ENCODE measurements at places on chromosomes 13 and 19.
A peak's percentile ranks its signal among the peaks of the same experiment; 100 is the strongest.

DNA sequence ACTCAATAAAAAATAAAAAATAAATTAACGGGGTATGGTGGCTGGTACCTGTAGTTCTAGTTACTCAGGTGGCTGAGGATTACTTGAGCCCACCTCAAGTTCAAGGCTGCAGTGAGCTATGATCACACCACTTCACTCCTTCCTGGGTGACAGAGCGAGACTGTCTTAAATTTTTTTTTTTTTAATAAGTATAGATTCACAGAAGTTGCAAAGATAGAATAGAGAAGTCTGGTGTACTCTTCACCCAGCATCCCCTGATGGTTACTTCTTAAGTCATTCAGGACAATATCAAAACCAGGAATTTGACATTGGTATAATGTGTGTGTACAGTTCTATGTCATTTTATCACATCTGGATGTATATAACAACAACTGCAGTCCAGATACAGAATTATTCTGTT is 7.7 kb upstream of the CD22 start:
- DNase-seq: no peak

DNA sequence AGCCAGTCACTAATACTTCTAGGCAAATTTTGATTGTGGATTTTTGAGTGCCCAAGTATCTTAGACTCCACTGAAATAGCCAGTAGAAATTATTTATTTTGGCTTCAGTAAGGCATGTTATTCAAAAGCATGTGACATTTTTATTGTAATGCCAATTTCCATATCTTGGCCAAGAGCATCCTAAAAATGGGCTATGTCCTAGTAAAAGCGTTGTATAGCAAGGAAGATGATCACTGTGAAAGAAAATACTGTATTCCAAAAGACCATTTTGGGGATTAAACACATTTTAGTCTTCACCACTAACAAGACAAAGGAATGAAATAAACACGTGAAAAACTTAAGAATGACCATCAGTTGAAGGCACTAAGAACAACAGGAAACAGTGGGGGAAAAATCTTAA is 149.1 kb downstream of the NUFIP1 start:
- no peak for DNase-seq

- DNase-seq: no peak
Observed at GRCh38 chr13:92694047-92694446, 532.6 kb upstream of the GPC6 start.

DNA sequence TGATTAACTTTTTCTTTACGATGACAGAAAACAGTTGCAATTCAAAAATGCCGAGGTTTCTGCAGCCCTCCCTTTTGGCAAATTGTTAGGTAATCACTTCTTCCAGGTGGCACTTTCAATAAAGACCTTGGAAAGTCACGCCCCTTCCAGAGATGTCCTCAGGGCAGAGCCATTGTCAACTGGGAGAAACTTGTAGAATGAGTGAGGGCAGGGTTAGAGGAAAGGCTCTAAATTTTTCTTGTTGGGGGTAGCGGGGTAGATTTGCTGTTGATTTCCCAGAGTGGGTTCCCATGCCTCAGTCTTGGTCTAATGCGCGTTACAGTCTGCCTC is 421.1 kb downstream of the FGF9 start:
- no peak for DNase-seq

DNA sequence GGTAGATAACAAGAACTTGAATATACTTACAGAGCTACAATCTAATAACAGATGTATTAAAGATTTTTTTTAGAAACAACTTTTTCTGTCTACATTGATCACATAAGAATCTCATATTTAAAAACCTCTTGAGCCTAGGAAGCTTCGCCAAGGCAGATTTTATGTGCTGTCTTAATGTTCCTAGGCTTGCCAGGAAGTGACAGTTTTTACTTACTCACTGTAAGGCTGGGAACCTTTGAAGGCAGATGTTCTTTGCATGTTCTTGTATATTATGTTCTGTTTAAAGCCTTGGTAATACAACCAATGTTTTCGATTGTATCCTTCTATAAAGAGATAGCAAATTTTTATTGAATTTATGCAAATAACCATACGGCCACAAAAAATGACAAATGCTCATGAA is 492.7 kb downstream of the GPC5 start:
- DNase-seq: no peak

GRCh38 chr13:51974482-51974881 is 36.8 kb downstream of the ATP7B start:
- no peak for DNase-seq

DNA sequence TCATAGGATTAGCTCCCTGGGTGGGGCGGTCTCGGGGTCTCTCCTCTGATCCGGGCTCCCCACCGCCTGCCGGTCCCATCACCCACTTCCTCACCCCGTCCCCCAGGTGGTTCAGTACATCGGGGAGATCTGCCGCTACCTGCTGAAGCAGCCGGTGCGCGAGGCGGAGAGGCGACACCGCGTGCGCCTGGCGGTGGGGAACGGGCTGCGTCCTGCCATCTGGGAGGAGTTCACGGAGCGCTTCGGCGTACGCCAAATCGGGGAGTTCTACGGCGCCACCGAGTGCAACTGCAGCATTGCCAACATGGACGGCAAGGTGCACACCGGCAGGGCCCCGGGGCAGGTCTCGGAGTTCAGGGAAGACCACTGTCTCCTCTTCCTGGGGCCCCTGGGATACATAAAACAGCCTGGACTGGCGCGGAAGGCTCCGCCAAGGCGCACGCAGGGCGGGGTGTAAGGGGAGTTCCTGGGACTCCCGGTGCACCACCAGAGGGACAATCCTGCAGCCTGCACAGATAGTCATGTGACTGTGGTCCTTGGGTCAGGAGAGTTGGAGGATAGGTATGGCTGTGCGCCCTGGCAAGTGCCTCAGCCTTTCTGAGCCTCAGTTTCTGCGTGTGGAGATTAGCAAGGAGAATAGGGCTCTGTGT is 14.2 kb upstream of the PGLS start:
- no peak for DNase-seq

DNA sequence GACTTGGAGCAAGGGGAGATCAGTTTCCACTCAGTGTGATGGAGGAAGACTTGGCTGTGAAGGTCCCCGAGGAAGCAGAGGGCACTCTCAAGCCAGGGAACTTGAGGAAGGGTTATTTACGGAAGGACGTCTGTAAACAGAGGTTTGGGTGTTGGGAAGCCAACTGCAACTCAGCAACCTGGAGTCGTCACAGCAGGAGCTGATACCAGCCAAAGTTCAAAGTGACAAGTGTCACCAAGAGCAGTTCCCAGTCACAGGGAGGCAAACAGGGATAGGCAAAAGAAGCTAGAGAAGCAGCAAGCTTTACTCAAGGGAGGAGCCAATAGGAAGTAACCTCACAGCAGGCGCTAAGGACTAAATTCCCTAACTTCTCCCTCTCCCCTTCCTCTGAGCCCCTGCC is 205.5 kb downstream of the EFNB2 start:
- no peak for DNase-seq

GRCh38 chr19:49920624-49921363 is 8.2 kb upstream of the ATF5 start:
- no peak for DNase-seq

DNA sequence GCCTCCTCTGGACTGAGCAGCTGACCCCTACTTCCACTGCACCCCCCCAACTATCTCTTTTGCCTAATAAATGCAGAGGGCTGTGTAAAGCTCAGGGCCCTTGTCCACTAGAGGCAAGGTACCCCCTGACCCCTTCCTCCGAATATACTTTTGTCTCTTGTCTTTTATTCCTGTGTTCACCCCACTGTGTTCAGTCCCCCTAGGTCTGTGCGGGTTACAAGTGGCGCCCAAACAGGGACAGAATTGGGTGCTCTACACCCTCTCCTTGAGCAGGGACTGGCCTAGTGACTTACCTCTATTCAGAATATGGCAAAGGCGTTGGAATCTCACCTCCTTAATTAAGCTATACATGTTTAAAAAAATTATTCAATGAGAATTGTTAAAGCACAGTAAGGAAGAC is 15.0 kb downstream of the ZNF350 start:
- no peak for DNase-seq

DNA sequence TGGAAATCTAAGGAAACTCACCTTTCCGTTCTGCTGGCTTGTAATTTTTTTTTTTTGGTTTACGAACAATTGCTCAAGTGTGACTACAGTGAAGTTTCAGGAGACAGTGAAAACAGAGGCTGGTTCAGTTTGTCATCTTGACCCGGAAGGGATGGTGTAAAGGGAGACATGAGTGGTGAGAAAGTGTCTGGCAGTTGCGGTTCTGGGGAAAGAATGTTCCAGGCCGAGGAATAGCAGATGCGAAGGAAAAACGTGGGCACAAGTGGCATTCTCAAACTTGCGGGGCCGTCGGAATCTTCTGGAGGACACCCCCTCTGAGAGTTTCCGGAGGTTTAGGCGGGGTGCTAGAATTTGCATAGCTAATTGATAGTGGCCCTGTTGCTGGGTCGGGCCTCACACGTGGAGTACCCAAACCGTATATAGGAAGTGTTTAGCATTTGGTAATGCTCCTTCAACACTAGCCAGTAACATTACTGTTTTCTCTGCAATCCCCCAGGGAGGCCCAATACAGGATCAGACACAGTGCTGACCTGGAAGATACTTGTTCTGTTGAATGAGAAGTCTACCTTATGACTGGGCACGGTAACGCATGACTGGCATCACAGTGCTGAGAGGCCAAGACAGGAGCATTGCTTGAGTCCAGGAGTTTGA is 2.8 kb upstream of the TNFSF9 start:
- no peak for DNase-seq

GRCh38 chr19:19192910-19193423 is 909 bp downstream of the RFXANK start:
- no peak for DNase-seq

GRCh38 chr19:37304190-37304883 is 66.6 kb upstream of the ZNF527 start:
- no peak for DNase-seq

DNA sequence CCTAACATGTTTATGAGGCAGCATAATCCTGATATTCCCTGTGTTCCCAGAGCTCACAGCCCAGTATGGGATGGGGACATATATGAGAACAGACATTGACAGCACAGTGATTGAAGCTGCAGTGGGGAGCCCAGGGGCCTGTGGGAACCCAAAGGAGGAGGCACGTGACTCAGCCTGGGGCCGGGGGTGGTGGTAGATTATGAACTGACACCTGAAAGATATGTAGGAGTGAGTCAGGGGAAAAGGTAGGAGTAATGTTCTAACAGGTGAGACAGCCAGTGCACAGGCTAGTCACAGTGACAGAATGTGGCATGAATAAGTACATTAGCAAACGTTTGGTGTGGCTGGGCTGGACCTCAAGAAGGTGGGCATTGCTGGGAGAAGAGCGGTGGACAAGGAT is 29.0 kb downstream of the CKM start:
- DNase-seq: peak; percentile 12

GRCh38 chr13:30647824-30648521 is 30.3 kb downstream of the USPL1 start:
- no peak for DNase-seq

DNA sequence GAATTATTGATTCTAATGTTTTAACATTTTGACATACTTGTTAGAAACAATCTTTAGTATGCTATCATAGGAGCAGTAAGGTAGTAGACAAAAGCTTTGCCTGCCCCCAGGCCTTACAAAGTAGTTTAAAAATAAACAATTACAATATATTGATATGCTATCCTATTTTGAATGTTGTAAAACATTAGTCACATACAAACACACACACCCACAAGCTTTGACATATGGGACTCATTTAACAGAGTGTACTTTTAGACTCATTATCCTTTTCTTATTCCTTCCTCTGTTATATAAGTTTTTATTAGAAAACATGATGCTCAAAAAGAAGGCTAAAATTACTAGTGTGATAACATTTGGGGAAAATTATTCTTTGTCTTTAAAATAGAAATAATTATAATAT is 33.5 kb downstream of the UCHL3 start:
- no peak for DNase-seq

DNA sequence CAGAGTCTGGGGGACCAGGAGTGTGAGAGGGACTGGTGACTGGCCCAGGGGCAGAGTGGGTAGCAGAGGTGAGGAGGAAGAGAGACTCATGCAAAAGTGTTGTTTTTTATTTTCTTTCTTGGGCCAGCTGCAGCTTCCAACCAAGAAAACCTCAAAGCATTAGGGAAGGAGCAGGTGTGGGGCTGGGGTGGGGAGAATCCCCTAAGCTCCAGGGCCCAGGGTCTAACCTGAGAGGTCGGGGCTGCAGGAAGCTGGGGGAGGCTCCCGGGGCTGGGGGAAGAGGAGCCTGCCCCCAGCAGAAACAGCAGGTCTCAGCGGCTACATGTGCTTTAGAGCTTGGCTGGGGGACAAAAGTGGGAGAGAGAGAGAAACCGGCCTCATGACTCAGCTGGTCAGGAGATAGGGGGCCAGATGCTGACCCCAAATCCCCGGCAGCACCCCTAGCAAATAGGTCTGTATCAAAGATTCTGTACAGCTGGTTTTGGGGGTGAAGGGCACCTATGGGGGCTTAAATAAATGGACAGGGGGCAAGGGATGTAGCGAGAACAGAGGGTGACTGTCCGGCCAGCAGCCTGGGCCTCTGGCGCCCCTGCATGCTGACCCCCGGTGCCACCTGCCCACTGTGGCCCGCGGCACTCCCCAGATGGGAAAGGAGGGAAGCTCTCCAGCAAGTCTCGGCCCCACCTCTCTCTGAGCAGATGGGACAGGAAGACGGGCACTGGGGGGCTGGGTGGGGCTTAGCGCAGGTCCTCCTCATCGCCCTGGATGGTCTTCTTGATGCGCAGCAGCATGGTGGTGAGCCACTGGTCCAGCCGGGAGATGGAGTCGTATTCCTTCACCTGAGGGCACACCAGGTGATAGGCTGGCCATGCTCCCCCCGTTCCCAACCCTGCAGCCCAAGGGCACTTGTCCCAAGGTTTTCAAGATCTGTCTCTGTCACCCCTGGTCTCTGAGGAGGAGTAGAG is 3.8 kb upstream of the KPTN start:
- no peak for DNase-seq

GRCh38 chr19:33507021-33507956 is 14.3 kb downstream of the PEPD start:
- no peak for DNase-seq

DNA sequence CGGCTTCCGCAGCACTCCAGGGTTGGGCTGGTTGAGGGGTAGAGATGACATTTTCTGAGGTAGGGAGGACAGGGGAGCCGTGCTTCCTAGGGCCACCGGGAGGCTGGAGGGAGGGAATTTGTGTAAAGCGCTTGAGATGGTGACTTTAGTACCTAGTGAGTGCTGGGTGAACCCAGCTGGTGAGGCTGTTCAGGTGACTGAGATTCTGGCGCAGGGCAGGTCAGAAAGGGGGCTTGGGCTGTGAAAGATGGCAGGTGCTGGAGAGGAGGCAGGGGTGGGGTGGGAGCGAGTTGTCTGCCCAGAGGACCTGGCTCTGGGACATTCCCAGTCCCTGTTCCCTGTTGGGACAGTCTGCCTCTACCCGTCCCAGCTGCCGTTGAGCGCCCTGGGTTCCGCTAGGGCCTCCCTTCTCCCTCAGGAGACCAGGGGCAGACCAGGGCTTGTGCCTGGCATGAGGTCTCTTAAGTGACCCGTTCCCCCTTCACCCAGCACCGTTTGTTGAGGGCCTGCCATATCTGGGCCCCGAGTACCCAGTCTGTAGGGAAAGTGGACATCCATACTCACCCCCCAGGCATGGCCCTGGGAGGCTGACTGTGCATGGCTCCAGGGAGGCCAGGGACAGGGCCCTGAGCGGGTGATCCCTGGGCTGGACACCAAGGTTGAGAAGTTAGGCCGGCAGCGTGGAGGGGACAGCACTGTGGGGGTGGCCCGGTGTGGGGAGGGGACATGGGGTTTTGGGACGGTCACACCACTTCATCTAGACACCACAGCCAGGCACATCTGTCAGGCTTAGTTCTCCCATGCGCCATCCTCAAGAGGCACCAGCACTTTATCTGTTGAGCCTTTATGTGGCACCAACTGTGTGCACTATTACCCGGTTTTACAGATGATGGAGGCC is 5.0 kb downstream of the PTOV1 start:
- no peak for DNase-seq

- no peak for DNase-seq
Observed at GRCh38 chr13:71851498-71852409, 15.2 kb downstream of the DACH1 start.

GRCh38 chr13:46022481-46022880 is 30.1 kb downstream of the ZC3H13 start:
- no peak for DNase-seq
